SK-MEL-5 (cell line): ENCODE measurements at places on chromosomes 4 and X. TPM values are rescaled to one million over a fixed set of nuclear protein-coding genes. Genes with fewer than 3 reads are reported as not detected.

GRCh38 chrX:74419864-74420195 lies 1.5 kb upstream of the SLC16A2 start:
- DNase-seq, result no peak

DNA sequence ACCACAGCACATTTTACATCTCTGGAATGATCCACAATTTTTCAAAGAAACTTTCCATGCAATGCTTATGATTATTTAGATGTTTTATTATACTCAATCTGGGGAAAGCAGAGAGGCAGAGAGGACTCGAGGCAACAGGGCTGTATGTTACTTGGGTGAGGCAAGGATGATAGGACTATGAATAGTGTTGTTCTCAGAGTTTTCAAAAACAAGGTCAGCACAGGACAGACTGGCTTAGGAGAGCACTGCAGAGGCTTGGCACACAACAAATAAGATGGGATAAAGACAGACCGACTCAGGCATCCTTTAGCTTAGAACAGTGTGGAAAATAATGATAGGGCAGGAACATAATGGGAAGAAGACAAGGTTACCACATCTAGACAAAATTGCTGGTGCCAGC lies 65.4 kb downstream of the TMEM150C start:
- DNase-seq, result no peak

DNA sequence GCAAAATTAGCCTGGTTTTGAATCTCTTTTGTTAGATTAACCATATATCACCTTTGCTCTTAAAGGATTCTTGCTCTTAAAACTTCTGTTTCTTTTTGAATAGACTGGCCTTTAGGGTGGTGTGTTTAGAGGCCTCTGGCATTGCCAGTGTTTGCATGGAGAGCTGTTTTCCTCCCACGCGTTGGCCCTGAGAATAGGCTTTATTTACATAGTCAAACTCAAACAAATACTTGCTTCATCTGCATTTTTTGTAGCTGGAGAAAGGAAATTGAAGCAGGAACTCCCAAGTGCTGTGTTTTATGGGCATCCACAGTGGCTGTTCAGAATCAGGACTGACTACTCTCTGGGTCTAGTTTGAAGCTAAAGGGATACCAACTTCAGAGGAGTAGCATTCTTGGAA lies 2.7 kb downstream of the SHROOM2 start:
- DNase-seq, result no peak

GRCh38 chr4:95627024-95627605 lies 78.3 kb upstream of the UNC5C start:
- no peak for DNase-seq

DNA sequence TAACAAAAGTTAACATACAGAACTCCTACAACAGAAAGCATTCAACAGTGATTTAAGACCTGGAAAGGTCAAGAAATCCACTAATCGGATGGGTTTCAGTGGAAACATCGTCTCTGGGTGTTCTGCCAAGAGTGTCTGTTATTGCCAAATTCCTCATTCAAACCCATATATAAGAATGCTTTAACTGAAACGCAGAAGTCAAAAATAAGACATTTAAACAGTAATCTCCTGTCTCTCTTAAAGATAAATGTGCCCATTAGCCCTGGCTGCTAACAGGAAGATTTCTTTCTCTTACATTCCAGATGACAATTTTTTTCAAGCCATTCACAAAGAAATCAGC lies 31.5 kb downstream of the DCTD start:
- DNase-seq, result no peak

GRCh38 chr4:153115322-153116290 lies 88.6 kb upstream of the TRIM2 start:
- no peak for DNase-seq

- DNase-seq, result no peak
These were observed 635 bp upstream of the PHF8 start for GRCh38 chrX:54044877-54045338.

- no peak for DNase-seq
These were observed 667.7 kb upstream of the IGFBP7 start for GRCh38 chr4:57777876-57778275.

DNA sequence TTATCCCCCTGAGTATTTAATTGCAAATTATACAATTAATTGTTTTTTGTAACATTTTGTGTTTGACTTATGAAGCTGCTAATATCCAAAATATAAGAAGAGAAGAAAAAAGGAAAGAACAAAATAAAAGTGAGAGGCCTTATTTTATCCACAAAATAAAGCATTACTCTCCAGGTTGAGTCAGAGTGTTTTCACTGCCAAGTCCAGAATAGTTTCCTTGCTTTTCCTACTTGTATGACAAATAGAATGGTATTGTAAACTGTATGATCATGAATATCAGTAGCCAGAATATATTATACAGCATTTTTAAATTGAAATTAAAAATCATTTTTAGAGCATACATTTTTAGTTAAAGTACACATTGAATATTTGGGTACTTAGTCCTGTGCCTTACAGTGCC lies 237.8 kb downstream of the NDST4 start:
- DNase-seq, result no peak

- no peak for DNase-seq
These were observed 278.9 kb upstream of the SFRP2 start for GRCh38 chr4:154067786-154068185.

DNA sequence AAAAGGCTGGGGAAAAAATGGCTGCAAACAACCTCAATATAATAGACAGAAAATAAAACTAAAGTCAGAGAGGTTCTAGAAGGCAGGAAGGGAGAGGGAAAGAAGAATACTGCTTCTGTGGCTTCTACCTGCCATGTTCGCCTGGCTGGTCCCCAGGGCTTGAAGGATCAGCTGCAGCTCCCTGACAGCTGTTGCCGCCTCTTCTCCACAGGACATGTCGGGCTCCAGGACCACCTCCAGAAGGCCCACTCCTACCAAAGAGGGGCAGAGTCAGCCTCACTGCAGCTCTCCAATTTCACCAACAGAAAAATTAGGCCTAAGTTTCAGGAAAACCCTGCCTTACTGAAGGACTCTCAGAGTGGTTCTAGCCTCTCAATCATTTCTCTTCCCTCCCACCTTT lies 44.9 kb downstream of the GATB start:
- DNase-seq, result no peak

GRCh38 chr4:112513971-112514646 lies 1.9 kb downstream of the NEUROG2 start:
- peak; percentile 5 for DNase-seq

GRCh38 chrX:24175276-24175675 lies 25.7 kb downstream of the ZFX start:
- no peak for DNase-seq

Gene HTN1
- 108 and 127 TPM in 2 replicates for total RNA-seq

Gene TREX2
- total RNA-seq, result 0.19 and 0.40 TPM in 2 replicates

Gene TASL
- total RNA-seq, result not detected in 2 replicates

Gene FAM184B
- total RNA-seq, result not detected in 2 replicates

Gene KIAA1210
- 0.05 and 0.08 TPM in 2 replicates for total RNA-seq

Gene NOX1
- not detected in 2 replicates for total RNA-seq

Gene PRAF2
- total RNA-seq, result 2.3 and 4.8 TPM in 2 replicates

Gene NUP62CL
- total RNA-seq, result 4.5 and 4.6 TPM in 2 replicates

Gene CXCL10
- total RNA-seq, result not detected in 2 replicates

Gene ODAPH
- not detected in 2 replicates for total RNA-seq

Gene SYAP1
- total RNA-seq, result 33.7 and 35.0 TPM in 2 replicates
